ENCODE measurements at places on chromosomes 11 and 22.
A peak's percentile ranks its signal among the peaks of the same experiment; 100 is the strongest.

GRCh38 chr22:27835446-27835845 is 33.9 kb upstream of the MN1 start:
- DNase-seq = peak; percentile 39

DNA sequence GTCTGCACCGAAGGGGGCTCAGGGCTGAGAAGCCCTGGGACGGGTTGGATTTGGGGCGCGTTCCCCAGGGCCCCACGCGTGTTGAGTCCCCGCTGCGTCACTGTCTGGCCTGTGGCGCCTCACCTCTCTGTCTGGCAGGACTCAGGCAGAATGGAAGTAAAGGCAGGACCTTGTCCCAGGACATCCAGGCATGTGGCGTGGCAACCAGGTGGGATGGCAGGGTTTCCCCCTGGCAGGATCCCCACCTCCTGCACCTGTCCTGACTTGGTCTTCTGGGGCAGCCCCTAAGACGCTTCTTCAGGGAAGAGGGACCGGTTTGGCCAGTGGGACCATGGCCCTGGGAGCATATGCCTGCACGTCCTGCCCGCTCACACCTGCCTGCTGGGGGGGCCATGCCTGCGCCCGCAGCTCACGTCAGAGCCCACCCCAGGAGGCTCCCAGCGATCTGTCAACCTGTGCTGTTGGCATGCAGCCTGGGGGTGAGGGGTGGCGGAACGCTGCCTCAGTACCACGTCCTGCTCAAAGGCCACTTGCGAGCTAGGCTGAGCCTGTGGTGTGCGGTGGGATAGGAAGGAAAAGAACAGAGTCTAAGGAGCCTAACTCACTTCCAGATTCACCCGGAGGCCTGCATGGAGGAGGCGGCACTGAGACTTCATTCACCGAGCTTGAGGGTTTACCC is 72.7 kb downstream of the KCNQ1 start:
- DNase-seq = no peak

- DNase-seq = no peak
Measured at GRCh38 chr11:70596091-70596490, 197.8 kb downstream of the CTTN start.

DNA sequence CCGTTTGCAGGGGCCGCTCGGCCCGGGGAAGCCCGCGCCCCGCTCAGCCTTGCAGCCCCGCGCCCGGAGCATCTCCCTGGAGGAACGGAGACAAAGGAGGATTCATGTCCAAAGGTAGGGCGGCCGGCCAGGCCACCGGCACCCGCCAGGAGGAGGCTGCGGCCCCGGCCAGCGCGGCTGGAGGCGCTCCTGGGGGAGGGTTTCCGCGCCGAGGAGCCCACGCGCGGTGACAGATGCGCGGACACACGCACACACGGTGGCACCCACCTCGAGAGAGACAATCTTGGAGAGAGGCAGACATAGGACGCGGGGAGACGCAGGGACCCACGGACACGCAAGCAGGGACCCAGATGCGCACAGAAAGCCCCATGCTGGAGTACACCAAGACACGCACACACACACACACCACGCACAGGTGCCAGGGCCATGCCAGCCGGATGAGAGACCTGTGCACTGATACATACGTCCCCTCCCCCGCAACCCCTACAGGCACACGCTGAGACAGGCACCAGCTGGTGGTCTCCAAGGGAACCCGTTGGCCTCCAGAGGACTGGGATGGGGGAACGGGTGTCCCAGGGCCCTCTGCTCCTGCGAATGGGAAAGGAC is 7.8 kb downstream of the SEPTIN3 start:
- no peak for DNase-seq

DNA sequence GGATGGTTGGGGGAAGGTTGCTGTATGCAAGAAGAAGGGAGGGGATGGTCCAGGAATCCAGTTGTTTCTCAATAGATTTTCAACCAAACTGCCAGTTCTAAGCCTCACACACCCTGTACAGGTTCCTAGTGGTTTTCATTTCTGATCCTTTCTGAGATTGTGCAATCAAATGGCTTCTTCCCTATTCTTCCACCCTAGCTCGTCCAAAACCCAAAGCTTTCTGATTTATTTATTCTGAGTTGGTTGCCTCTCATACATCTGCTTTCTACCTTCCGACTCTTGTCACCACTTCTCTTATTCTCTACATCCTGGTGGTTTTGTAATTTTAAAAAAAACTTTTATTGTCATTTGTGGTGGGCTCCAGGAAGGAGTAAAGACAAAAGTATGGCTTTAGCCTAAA is 12.6 kb downstream of the OR5A2 start:
- no peak for DNase-seq

- no peak for DNase-seq
Measured at GRCh38 chr22:21632237-21632895, at the start of gene CCDC116. TSS of gene CCDC116 (plus strand) at chr22:21632760. CDS start at chr22:21633182, 422 bp downstream.

DNA sequence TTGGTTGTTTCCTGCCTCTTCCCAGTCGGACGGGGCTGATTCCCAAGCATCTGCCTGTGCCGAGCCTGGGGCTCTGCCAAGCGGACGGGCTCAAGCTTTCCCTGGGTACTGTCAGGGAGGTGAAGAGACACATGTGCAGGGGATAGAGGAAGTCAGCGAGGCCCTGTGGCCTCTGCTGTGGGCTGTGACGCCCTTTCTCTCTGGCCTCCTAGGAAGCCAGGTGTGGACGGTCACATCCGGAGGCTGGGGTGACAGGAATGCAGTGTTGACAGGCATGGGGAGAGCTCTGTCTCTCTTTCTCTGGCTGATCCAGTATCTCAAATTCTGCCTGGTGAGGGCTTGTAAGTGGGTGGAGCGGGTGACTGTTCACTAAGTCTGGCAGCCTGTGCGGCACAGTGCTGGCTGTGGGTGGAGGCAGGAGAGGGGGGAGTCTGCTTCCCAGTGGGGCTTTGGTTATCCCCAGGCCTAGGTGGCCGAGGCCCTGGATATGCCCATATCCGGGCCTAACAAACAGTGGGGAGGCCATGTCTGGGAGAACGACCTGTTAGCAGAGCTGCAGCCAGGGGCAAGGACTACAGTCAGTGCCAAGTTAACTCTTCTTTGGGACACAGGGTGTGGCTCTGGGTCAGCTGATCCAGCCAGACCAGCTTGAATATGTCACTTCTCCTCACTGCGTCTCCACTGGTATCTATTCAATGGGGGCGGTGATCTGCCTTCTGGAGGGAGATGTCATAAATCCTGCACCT is 1.9 kb downstream of the KCTD17 start:
- DNase-seq = no peak

DNA sequence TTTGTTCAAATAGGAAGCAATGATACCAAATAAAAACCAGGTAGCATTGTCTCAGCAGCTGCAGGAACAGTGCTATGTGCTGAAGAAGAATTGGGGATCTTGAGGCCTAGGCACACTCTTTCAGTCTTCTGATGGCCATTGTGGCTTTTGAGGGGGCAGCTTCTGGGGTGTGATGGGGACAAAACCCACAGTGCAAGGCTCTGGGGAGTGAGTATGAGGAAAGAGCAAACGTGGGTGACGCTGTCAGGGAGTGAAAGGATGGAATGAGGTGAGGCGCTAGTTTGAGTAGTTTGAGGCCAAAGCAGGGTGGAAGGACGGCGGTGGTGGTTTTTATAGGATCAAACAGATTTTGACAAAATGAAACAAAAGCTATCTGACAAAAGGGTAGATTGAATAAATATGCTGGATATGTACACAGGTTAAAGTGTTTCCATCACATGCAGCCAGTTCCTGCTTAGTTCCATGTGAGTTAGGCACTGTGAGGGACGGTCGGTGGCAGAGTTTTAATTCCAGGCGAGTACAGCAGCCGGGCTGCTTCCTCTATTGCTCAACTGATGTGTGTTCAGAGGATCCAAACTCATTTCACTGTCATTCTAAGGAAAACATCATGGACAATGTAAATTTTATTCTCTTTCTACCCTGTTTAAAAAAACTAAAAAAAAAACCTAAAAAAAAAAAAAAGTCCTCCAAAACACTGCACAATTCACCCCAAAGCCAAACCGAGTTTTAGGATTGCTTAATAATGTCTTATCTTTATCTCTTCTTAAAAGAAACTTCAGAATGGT is 18.9 kb downstream of the ADAMTS15 start:
- peak; percentile 52 for DNase-seq

- peak; percentile 77 for DNase-seq
Measured at GRCh38 chr11:96215110-96215782, 127.7 kb downstream of the MAML2 start.

- DNase-seq = no peak
Measured at GRCh38 chr11:84817998-84818397, 809.1 kb downstream of the DLG2 start.

DNA sequence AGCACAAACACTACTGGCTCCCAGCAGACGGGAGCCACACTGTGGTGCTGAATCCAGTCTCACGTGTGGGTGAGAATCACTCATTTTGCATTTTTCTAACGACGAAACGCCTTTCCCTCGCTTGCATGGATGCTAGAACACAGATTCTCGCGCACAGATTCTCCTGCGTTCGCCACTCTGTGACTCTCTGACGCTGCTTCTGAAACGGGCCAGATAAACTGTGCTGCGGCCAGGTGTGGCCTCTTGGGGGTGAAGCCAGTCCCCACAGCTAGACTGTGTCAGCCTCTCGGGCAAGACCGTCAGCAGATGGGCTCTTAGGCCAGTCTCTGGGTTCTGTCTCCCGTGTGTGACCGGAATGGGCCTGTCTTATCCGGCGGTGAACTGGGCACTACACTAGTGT is 44.6 kb downstream of the TRMU start:
- no peak for DNase-seq

GRCh38 chr22:45671783-45672563 is at the start of gene ATXN10:
TSS of gene ATXN10 (plus strand) at chr22:45671834. CDS start at chr22:45672064, 230 bp downstream.
- DNase-seq = peak; percentile 73

DNA sequence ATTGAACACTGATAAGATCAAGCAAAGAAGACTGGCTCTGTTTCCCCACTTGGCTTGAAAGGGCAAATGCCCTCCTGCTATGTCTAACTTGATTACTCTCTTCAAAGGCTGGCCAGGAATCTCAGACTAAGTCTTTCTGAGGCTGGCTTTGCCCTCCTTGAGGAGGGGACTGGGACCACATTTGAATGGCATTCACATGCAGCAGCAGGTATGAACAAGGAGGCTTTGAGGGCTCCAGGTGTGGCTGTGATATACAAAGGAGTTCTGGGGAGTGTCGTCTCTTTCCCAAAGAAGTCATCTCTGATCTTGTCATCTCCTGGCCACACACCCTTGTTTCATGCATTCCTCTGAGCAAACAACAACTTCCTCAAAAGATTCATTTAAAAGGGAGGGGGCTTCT is 130.8 kb downstream of the ARL14EP start:
- no peak for DNase-seq

- DNase-seq = no peak
Measured at GRCh38 chr11:92810423-92811064, 158.9 kb upstream of the MTNR1B start.

DNA sequence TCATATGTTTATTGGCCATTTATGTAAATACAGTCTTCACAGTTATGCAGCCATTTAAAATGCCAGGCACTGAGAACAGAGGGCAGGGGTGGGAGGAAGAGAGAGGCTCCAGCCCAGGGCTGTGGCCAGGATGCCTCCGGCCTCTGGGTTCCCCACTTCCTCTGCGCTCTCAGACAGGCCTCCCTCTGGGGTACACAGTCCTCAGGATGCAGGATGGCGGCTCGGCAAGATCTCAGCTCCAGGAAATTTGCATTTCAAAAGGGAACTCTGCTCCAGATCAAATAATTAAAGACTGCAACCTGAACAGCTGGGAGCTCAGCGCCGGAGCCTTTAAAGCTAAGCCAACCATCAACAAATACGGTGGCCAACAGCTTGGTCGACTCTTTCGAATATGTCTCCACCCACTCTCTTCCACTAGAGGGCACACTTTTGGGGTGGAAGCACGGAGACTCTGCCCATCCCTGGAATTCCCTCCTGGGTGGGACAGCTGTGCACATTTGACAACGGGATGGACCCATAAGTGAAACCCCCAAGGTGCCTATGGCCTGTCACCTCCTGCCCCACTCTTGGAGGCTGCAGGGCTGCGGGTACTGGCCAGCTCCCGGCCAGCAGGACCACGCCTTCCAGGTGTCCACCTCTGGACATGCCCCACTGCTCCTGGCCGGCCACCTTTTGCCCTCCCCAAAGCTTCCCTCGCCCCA is 1044.7 kb downstream of the BRD1 start:
- DNase-seq = no peak

DNA sequence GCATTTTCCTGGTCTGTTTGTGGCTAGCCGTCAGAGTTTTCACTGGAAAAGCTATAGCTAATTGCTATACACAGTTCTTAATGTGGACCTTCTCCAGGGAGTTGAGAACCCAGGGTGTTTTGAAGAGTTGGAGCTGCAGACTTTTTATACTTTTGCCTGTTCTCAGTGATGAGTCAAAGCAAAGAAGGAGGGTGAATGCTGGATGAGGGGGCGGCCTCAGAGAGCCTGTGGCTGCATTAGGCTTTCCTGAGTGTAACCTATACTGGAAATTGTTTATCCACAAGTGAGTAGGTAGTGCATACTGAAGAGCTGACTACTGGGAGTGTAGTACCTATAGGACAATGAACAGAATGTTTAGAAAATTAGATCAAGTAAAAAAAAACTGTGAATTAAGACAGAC is 79.7 kb upstream of the HORMAD2 start:
- DNase-seq = peak; percentile 46

DNA sequence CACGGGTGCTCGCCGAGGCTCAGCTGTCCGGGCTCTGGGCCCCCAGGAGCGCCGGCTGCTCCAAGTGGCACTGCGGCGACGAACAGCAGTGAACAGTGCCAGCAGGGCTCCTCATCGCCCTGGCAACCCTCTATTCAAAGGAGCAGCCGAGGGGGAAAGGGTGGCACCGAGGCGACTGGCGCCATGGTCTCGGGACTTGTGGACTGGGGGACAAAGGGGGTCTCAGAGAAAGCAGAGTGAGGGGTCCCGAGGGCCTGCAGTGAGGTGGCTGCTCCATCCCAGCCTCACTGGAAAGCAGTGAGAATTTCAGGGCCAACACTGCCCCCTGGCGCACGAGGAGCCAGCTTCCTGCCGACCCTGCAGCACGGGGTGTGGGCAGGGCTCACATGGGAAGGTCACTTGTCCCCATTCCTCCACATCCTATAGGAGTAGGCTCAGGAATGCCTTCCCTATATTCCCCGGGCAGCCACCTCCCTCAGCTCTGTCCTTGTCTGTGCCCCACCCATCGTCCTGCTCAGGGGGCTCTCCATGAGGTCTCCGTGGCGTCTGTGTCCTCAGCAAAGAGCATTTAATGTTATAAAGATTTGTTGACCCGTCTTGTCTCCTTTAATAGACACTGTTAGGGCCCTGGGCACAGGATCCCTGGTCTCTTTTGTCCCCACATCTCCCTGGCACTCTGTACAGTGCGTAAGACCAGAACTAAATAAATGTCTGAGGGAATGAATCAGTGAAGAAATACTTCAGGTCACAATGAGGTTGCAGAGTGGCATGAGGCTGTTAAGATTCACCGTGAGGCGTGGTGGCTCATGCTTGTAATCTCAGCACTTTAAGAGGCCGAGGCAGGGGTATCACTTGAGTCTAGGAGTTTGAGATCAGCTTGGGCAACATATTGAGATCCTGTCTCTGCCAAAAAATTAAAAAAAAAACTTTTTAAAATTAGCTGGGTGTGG is 26.4 kb downstream of the LRFN4 start:
- DNase-seq = peak; percentile 69

- peak; percentile 50 for DNase-seq
Measured at GRCh38 chr11:96134602-96135001, 208.4 kb downstream of the MAML2 start.

GRCh38 chr22:41683616-41684015 is 5.1 kb downstream of the SNU13 start:
- DNase-seq = no peak

- DNase-seq = no peak
Measured at GRCh38 chr11:76841923-76842452, 18.7 kb upstream of the ACER3 start.

All from amniotic epithelial cell (primary cell).